ENCODE measurements at places on chromosomes 3 and 15.
A peak's percentile ranks its signal among the peaks of the same experiment; 100 is the strongest.

DNA sequence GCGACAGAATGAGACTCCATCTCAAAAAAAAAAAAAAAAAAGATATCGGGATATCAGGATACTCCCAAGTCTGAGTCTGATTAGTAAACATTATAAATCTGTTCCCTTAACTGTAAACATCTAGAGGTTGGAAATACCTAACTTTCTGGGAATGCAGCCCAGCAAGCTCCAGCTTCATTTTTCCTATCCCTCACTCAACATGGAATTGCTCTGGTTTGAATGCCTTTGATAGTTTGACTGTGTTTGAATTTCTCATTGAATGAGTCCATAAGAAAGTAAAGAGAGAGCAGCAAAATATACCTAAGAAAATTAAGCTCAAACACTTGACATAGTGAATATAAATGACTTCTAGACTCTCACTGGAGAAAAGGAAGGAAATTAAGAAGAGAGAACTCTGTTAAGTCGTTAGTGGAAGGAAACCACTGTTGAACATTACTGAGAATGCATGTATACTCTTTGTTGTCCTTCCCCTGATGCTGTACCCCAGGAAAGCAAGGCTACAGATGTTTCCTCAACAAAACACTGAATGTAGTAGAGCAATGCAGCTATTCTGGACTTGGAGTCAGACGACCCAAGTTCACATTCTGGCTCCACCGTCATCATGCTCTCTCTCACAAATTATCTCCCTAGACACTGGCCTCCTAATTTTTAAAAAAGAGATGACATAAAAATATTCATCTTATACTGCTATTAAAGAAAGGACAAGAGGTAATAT is 62.4 kb downstream of the CD200 start:
- no peak for DNase-seq

DNA sequence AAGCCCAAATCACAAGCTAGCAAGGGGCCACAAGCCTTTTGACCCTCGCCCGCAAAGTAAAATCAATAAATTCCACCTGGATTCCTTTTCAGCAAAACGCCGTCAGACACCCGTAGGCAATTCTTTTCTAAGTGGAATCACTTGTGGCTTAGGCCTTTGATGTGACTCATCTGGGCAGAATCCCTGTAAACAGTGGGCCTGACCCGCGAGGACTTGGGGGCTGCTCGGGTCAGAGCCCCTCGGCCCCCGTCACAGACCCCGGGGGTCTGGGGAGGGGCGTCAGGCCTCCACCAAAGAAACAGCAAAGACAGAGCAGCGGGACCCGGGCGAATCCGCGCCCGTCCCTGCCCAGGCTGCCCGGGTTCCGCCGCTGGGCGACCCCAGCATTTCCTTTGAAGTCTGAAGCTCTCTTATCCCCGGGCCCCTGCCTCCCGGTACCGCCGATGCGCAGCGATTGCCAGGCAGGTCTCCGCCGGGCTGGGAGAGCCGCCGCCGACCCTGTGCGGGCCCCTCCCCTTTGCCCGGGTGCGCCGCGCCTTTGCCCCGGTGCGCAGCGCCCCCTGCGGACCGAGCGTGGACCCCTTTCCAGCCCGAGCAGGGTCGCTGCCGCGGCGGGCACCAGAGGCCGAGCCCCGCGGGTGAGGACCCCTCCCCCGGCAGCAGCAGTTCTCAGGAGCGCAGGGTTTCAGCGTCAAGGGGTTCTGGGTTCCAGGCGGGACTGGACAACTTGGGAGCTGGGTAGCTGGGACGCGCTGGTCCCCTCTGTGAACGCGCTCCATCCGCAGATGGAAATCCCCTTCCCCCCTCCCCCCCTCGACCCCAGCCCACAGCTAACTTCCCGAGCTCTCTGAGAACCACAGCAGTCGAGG is 178.3 kb downstream of the UACA start:
- peak; percentile 74 for DNase-seq

DNA sequence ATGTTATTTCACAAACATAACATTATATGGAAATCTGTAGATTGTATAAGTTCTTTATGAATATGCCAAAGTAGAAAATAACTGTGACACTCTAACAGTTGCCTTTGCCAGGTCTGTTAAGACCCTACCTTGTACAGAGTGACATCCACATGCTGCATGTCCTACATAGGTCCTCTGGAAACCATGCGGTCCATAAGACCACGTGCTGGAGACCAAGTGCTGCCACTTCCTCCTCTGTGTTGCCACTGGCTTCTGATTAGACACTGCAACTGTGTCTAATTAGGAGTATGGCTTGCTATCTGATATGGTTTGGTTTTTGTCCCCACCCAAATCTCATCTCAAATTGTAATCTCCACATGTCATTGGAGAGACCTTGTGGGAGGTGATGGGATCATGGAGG is 855.5 kb upstream of the SEMA6D start:
- DNase-seq, result no peak

- no peak for DNase-seq
These were observed 199.5 kb upstream of the P2RY1 start for GRCh38 chr3:152635389-152635788.

DNA sequence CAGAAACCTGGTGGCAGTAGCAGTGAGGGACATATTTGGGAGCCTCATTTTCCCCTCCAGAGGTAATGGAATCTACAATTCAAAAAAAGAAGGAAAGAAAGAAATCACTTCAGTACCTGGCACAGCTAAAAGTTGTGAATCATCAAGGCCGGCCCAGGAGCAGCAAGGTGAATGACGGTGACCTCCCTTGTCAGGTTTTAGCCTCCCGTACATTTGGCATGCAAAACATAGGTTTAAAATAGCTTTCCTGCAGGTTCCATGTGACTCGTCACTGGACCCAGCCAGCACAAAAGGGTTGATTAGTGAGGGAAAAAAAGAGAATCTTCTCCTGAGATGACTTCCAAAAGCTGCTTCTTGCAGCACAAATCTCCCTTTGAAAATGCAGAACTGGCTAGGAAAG is 394.2 kb downstream of the LSAMP start:
- DNase-seq, result no peak

Data from lower leg skin (tissue), 4 donors.